ENCODE measurements at places on chromosomes 12 and 14.

- H3K36me3 ChIP-seq = no peaks in the 10 kb centered on the region
- no peaks in the 10 kb centered on the region for H3K4me1 ChIP-seq
- no peak for DNase-seq
- no peak overlapping the region for H3K27ac ChIP-seq
- no peak overlapping the region for H3K4me3 ChIP-seq
- no peaks in the 10 kb centered on the region for H3K27me3 ChIP-seq
Observed at GRCh38 chr14:62980693-62981092, 64.6 kb downstream of the KCNH5 start.

- peaks cover 3% of the 10 kb centered on the region for H3K36me3 ChIP-seq
- H3K27ac ChIP-seq = peak overlapping the region; percentile 80
- H3K27me3 ChIP-seq = peaks cover 4% of the 10 kb centered on the region
- peak overlapping the region; percentile 94 for H3K4me3 ChIP-seq
- no peak for DNase-seq
Observed at GRCh38 chr14:58200480-58200841, 512 bp downstream of the ACTR10 start.

DNA sequence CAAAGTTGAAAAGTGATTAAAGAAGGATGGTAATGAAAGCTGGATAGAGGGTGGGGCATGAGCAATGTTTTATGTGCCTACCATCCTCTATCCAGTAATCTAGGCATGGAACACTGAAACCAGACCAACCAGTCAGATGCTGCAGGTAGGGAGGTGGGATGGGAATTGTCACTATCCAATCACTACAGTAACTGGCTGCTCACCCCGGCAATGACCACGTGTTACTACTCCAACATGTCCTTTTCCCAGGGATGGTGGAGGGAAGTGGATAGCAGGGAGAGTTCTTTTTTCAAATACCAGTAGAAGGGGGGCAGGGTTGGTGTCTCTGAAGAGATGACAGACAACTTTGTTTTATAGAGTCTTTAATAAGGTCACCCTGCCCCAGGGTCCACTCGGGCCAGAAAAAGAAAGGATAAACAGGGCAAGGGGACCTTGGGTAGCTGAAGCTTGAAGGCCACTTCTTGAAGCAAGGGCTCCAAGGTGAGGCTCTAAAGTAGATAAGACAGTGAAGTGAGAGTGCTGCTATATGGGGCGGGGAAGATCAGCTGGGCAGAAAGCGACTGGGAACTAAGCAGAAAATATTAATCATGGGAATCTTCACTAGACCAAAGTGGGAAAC is 14.7 kb upstream of the CDH24 start:
- peak overlapping the region; percentile 98 for H3K4me3 ChIP-seq
- peaks cover 8% of the 10 kb centered on the region for H3K27me3 ChIP-seq
- H3K4me1 ChIP-seq = peaks cover 27% of the 10 kb centered on the region
- H3K36me3 ChIP-seq = peaks cover 38% of the 10 kb centered on the region
- DNase-seq = no peak

- H3K27me3 ChIP-seq = peaks cover 4% of the 10 kb centered on the region
- H3K27ac ChIP-seq = peak overlapping the region; percentile 78
- H3K4me1 ChIP-seq = peaks cover 48% of the 10 kb centered on the region
- H3K36me3 ChIP-seq = no peaks in the 10 kb centered on the region
Observed at GRCh38 chr12:18754124-18754707, 16.3 kb downstream of the CAPZA3 start.

- H3K4me1 ChIP-seq = no peaks in the 10 kb centered on the region
- no peak overlapping the region for H3K27ac ChIP-seq
- no peaks in the 10 kb centered on the region for H3K27me3 ChIP-seq
- no peaks in the 10 kb centered on the region for H3K36me3 ChIP-seq
- no peak for DNase-seq
Observed at GRCh38 chr14:66910311-66910840, 278.9 kb upstream of the GARIN2 start.

DNA sequence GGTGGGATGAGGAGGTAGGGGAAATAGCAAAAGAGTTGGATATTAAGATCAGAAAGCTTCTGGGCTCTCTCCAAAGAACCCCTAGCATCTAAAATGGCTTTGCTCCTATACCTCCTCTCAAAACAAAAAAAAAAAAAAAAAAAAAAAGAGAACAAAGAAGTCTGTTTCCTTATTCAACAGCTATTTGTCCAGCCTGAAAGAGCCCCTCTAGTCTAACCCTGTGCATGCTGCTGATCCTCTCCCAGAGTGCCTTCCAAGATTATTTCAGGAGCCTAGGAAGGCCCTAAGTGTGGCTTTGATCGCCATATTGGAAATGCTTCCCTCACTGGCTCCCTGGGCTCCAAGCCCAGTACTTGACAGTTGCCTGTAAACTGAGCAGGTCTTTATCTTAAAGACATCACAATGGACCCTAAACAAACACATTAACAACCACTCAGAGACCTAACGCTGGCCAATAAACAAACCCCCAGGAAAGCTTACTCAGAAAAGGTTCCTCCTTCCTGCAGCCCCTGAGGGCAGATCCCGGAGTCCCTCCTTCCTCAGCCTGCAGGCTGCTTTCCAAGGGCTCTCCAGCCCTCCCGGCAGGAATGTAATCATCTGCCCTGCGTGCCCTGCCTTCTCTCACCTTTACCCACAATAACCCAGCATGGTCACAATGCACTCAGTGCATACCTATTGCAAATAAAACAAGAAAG is 17.4 kb upstream of the COL2A1 start:
- H3K4me3 ChIP-seq = no peak overlapping the region
- peaks cover 27% of the 10 kb centered on the region for H3K27me3 ChIP-seq
- H3K27ac ChIP-seq = peak overlapping the region; percentile 70
- H3K36me3 ChIP-seq = peaks cover 5% of the 10 kb centered on the region
- H3K4me1 ChIP-seq = peaks cover 25% of the 10 kb centered on the region

Measured in endothelial cell (in vitro differentiated cells).